ENCODE measurements at places on chromosomes 2 and 18.

DNA sequence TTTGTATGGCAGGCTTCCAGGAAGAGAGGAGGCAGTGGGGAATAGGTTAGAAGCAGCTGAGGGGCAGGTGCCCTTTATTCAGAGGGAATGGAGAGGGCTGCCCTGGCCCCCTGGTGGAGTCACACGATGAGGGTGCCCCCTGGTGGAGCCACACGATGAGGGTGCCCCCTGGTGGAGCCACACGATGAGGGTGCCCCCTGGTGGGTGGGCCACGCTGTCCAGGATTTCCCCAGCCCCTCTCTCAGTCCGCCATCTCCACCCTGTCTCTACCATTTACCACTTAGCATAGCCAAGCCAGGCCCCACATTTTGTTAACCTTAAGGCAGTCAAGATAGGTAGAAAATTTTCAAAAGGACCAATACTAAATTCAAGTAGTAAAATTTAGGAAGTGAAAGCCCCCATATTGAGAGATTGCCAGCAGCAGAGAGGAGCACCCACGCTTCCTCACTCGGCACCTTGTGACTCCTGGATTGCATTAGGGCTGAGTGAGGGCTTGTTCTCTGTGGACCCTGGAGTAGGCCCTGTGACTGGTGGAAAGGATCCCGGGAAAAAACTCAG is 10.4 kb upstream of the FAM228A start:
- peak; percentile 52 for DNase-seq

GRCh38 chr2:161352719-161353118 is 44.5 kb downstream of the PSMD14 start:
- DNase-seq: no peak

- no peak for DNase-seq
Observed at GRCh38 chr2:219515874-219516629, 1.8 kb downstream of the ASIC4 start.

DNA sequence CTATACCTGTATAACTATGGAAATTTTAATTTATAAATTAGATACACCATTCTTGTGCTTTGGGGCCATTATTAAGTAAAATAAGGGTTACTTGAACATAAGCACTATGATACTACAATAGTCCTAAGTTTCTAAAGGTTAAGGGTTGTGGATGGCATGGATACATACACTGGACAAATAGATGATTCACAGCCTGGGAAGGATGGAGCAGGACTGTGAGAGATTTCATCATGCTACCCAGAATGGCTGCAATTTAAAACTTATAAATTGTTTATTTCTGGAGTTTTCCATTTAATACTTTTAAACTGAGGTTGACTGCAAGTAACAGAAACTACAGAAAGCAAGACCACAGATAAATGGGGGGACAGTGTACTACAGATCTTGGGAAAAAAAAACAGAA is 295.8 kb upstream of the ZNF804A start:
- DNase-seq: no peak

DNA sequence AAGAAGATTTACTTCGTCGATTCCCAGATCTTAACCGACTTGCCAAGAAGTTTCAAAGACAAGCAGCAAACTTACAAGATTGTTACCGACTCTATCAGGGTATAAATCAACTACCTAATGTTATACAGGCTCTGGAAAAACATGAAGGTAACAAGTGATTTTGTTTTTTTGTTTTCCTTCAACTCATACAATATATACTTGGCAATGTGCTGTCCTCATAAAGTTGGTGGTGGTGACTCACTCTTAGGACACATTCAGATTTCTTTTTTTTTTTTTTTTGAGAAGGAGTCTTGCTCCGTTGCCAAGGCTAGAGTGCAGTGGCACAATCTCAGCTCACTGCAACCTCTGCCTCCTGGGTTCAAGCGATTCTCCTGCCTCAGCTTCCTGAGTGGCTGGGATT is 26.8 kb downstream of the MSH2 start:
- DNase-seq: no peak

GRCh38 chr2:47065343-47065742 is 89.8 kb downstream of the STPG4 start:
- no peak for DNase-seq

- DNase-seq: peak; percentile 65
Observed at GRCh38 chr2:220687231-220687843, 884.8 kb downstream of the EPHA4 start.

DNA sequence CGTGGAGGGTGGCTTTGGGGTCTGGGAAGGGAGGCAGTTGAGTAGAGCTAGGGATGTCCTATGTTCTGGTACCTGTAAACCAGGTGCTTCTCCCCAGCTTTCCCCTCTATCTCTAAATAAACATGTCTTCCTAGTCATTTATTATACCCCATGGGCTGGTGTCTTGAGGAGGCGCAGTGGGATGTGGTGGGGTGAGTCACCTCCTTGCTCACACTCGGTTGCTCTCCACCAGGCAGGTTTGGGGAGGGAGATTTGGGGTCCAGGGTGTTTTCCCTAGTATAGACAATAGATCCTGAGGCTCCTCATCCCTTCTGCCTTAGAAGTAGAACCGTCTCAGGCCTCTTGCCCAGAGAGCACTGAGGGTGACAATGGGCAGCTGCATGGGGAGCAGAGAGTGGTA is 5.1 kb downstream of the PSD4 start:
- no peak for DNase-seq

Data from erythroblast (primary cell).